ENCODE measurements at places on chromosomes 16 and 17.

GRCh38 chr17:77212081-77212832, 71.5 kb downstream of the SEC14L1 start:
- peaks cover 56% of the 10 kb centered on the region for H3K36me3 ChIP-seq
- no peak overlapping the region for H3K4me3 ChIP-seq
- no peaks in the 10 kb centered on the region for H3K4me1 ChIP-seq
- H3K27ac ChIP-seq: no peak overlapping the region
- H3K27me3 ChIP-seq: no peaks in the 10 kb centered on the region

- H3K27ac ChIP-seq: no peak overlapping the region
- H3K4me3 ChIP-seq: no peak overlapping the region
- no peak for DNase-seq
- peaks cover 24% of the 10 kb centered on the region for H3K4me1 ChIP-seq
- H3K36me3 ChIP-seq: no peaks in the 10 kb centered on the region
Observed at GRCh38 chr17:9258115-9259015, 237.1 kb downstream of the NTN1 start.

GRCh38 chr16:78961464-78961863, 639.1 kb downstream of the MAF start:
- no peak overlapping the region for H3K27ac ChIP-seq
- no peaks in the 10 kb centered on the region for H3K36me3 ChIP-seq
- no peaks in the 10 kb centered on the region for H3K27me3 ChIP-seq
- DNase-seq: no peak

- DNase-seq: no peak
- H3K27me3 ChIP-seq: no peaks in the 10 kb centered on the region
- no peaks in the 10 kb centered on the region for H3K36me3 ChIP-seq
- no peak overlapping the region for H3K27ac ChIP-seq
- H3K4me1 ChIP-seq: no peaks in the 10 kb centered on the region
- H3K4me3 ChIP-seq: no peak overlapping the region
Observed at GRCh38 chr17:11805138-11805537, 192.1 kb downstream of the ZNF18 start.

- no peaks in the 10 kb centered on the region for H3K36me3 ChIP-seq
- H3K4me3 ChIP-seq: no peak overlapping the region
- peaks cover 5% of the 10 kb centered on the region for H3K4me1 ChIP-seq
- no peak overlapping the region for H3K27ac ChIP-seq
- peaks cover 40% of the 10 kb centered on the region for H3K27me3 ChIP-seq
Observed at GRCh38 chr17:79700592-79700991, 30.2 kb upstream of the ENPP7 start.

Measured in SJCRH30 (cell line).